Activated CD4-positive, alpha-beta T cell treated with anti-CD3 and anti-CD28 coated beads, Interleukin-2, amount 50 U/mL, for 16 hours (primary cell): ENCODE measurements at places on chromosomes 16 and 17.

- no peak for DNase-seq
These were observed 11.3 kb downstream of the ASGR1 start for GRCh38 chr17:7167832-7168231.

DNA sequence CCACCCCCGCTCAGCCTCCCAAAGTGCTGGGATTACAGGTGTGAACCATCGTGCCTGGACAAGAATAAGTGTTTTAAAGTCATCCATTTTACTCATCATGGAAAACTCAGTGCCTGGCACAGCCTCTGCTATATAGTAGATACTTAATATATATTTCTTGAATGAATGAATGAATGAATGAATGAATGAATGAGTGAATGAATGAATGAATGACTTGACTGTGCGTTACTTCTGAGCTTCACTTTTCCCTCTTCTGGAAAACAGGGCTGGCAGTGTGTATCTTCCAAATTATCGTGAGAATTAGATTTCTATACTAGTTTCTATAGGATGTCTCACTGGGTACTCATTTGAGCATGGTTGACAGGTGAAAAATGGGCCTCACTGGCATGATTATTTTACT lies 307.3 kb upstream of the ERCC4 start:
- no peak for DNase-seq

- DNase-seq = no peak
These were observed 1.3 kb upstream of the PSMB3 start for GRCh38 chr17:38751144-38751807.

DNA sequence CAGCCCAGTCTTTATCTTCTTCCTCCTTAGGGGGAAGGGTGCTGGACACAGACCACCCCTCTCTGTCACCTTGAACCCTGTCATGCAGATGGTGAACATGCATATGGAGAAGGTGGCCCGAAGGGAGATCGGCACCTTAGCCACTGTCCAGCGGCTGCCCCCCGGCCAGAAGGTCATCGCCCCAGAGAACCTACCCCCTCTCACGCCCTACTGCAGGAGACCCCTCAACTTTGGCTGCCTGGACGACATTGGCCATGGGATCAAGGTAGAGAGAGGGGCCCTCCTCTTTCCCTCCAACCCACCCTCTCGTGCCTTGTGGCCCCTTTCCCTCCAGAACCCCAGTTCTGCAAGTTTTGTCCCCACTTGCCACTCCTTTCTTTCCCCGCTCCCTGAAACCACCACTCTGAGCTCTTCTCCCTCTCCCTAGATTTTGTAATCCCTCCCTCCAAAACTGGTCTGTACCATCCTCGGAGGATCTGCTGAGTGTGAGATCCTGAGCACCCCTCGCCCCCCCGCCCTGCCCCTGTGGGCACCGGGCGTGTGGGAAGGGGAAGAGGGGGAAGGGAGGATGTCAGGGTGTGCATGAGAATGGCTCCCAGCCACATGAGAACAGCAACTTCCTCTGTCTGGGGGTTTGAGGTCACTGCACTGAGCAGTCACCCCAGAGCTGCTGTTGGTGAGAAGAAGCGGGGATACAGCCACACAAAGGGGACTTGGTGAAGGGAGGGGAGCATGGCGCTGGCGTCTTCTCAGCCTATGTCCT lies 7.3 kb downstream of the ABI3 start:
- peak; percentile 74 for DNase-seq

- peak; percentile 65 for DNase-seq
These were observed 23.2 kb downstream of the DYNC1LI2 start for GRCh38 chr16:66728117-66728787.

- DNase-seq = no peak
These were observed 6.6 kb downstream of the CD300LG start for GRCh38 chr17:43853546-43853945.
